ENCODE measurements at places on chromosomes 4 and X.
A peak's percentile ranks its signal among the peaks of the same experiment; 100 is the strongest.

- DNase-seq: no peak
Measured at GRCh38 chr4:80053140-80053910, 19.7 kb downstream of the ANTXR2 start.

GRCh38 chr4:172982151-172982590 is 186.4 kb upstream of the GALNT7 start:
- no peak for DNase-seq

DNA sequence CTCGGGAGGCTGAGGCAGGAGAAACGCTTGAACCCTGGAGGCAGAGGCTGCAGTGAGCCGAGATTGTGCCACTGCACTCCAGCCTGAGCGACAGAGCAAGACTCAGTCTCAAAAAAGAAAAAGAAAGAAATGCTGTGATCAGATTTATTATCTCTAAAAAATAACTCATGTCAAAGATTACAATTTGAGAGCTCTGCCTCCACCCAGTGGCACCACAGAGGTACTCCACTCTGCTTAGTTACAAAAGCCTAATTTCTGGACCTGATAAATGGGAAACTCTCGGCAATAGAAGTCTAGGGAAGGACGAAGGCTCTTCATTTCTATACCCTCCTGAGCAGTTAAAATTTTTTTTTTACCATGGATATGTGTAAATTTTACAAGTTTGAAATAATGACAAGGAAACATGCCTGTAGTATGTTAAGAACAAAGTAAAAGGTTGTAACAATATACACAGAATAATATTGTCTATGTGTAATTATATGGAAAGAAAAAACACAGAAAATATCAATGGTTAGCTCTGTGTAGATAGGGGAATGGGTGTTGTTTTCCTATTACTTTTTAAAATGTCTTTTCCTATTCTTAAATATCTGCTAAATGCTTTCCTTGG is 149.8 kb downstream of the STIM2 start:
- peak; percentile 17 for DNase-seq

- no peak for DNase-seq
Measured at GRCh38 chr4:75004755-75005668, 72.1 kb downstream of the PARM1 start.

All from stimulated activated CD4-positive, alpha-beta T cell treated with anti-CD3 and anti-CD28 coated beads, Interleukin-1b, Interleukin-23, amount 100 ng/mL, for 1 hour (primary cell).